ENCODE measurements at places on chromosomes 3 and 15.
A peak's percentile ranks its signal among the peaks of the same experiment; 100 is the strongest.

- DNase-seq, result no peak
These were observed 37.3 kb upstream of the CMTM7 start for GRCh38 chr3:32354362-32354778.

- DNase-seq, result no peak
These were observed 43.2 kb downstream of the GPR171 start for GRCh38 chr3:151159806-151160205.

DNA sequence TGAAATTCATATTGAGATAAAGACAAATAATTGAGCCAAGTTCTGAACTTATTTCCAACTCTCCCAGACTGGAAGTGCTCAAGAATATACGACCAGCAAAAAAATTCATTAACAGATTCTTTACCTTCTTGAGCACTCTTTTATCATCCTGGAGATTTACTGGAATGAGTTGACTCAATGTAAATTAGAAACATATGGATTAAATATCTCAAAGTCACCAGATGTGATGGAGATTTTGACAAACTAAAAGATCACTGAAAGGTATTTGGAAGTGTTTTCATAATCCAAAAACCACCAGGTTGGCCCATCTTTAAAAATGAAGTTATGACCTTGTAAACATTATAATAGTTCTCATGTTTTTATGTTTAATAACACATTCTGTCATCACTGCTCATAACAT is 433.2 kb upstream of the RASGRP1 start:
- no peak for DNase-seq

DNA sequence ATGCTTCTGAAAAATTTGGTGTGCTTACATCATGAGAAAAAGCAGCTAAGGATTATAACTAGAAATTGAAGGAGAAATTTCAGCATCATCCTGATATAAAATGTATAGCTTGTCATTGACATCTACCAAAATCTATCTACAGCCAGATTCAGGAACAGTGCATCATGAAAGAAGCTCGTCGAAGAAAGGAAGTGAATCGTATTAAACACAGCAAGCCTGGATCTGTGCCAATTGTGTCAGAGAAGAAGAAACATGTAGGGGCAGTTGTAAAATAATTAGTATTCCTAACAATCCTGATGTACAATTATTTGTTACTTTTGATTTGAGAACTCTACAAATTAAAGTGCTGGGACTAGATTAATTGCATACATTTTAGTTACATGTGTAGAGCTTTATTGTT is 37.2 kb downstream of the AP4E1 start:
- no peak for DNase-seq

- DNase-seq, result no peak
These were observed 55.1 kb downstream of the NGLY1 start for GRCh38 chr3:25728101-25728500.

DNA sequence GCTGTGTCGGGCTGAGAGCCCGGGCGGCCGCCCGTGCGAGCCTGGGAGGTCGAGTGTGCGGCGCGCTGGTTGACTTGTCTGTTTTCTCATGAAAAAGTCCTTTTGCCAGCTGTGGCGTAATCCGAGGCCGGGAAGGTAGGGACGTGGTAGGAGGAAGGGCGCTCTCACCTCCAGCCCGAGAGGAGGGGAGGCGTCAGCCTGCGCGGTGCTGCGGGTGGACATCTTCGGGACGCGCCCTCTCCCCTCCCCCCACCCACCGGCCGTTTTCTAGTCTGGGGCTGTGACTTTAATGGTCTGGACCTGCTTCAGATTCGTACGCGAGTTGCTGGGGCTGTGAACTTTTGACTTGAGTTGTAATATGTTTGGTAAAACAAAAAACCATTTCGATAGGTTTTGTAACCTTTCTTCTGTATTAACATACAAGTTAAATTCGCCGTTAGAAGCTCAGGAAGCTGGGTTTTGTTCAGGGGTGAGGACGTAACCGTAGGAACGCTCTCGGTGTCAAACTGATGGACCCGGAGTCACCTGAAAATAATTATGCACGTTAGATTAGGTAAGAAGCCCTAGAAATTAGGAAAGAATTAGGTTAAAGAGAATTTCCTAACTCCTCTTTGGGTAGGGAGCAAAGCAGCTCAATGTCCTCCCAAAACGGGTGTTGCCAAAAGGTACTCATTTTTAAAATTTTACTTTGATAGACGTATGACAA is 762 bp downstream of the NCK1 start:
- peak; percentile 35 for DNase-seq

Measured in dorsolateral prefrontal cortex (tissue), 122 donors.